ENCODE measurements at places on chromosomes 11 and 22. TPM values are rescaled to one million over a fixed set of nuclear protein-coding genes. Genes with fewer than 3 reads are reported as not detected.
A peak's percentile ranks its signal among the peaks of the same experiment; 100 is the strongest.

HORMAD2 gene
- total RNA-seq: not detected

MRPL23 gene
- 76.2 TPM for total RNA-seq

DNA sequence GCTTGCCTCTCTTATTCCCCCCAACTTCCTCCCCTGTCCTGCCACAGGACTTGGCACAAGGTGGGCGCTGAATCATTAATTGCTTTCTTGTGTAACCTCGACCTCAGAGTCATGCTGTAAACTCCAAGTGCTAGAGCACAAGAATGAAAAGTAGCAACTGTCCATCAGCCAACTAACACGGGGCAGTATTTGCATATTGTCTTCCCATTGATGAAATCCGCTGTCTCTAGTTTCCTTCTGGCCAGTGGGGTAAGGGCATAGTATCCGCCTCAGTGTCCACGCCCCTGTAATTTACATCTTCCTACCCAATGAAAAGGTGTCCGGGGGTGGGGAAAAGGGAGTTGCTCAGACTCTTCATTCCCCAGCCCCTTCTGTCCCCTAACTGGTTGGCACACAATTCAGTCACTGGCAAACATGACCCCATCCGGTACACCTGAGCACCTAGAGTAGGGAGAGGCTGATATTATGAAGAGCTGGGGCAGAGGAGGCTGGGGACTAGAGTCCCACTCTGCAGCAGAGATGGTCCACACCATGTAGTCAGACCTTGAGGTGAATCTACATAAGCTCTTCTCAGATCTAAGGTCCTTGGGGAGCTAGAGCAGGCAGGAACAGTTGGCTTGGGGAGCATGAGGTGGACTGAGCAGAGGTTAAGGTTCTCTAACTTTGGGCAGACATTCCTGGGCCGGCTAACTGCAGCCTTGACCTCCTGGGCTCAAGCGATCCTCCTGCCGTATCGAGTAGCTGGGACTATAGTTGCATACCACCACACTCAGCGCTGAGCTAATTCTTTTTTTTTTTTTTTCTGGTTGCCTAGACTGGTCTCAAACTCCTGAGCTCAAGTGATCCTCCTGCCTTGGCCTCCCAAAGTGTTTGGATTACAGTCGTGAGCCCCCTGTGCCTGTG, 6.8 kb upstream of the GGA1 start:
- H3K36me3 ChIP-seq: no peaks in the 10 kb centered on the region
- peaks cover 24% of the 10 kb centered on the region for H3K27me3 ChIP-seq
- peaks cover 23% of the 10 kb centered on the region for H3K4me1 ChIP-seq
- H3K27ac ChIP-seq: no peak overlapping the region
- no peak for DNase-seq

DNA sequence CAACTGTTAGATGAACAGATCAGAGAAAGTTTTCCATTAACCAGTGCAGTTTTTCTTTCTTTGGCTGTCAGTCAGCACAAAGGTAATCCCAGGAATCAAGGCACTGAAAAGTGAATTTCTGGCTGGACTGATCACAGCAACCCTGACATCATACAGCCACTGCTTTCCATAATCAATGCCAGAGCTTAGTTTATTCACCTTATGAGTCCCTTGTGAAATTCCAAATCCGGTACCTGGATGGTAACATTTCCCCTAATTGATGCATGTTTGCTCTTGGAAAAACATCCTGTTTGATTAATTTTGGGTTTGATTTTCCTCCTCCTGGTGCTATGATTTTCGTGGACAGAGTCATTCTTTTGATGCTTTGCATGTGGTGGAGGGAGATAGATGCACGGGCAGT, 319.8 kb downstream of the INSC start:
- no peaks in the 10 kb centered on the region for H3K36me3 ChIP-seq
- no peaks in the 10 kb centered on the region for H3K4me1 ChIP-seq
- no peak overlapping the region for H3K27ac ChIP-seq
- DNase-seq: no peak
- H3K27me3 ChIP-seq: peaks cover 2% of the 10 kb centered on the region

DNA sequence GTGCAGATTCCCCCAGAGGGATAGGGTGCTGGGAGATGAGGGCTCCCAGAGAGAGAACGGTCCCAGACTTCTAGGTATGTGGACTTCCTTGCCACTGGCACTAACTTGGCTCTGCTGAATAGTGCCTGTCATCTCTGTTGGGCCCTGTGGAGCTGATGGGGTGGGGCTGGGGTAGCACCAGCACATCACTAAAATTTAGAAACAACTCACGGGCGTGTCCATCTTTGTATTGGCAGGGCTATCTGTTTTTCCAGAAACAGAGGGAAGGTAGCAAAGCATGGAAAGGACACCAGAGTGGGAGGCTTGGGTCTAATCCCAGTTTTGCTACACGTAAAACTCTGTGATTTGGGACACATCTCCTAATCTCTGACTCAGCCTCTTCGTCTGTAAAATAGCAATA, 25.8 kb downstream of the SWAP70 start:
- no peak overlapping the region for H3K4me3 ChIP-seq
- H3K27ac ChIP-seq: no peak overlapping the region
- DNase-seq: no peak
- peaks cover 3% of the 10 kb centered on the region for H3K4me1 ChIP-seq

DNA sequence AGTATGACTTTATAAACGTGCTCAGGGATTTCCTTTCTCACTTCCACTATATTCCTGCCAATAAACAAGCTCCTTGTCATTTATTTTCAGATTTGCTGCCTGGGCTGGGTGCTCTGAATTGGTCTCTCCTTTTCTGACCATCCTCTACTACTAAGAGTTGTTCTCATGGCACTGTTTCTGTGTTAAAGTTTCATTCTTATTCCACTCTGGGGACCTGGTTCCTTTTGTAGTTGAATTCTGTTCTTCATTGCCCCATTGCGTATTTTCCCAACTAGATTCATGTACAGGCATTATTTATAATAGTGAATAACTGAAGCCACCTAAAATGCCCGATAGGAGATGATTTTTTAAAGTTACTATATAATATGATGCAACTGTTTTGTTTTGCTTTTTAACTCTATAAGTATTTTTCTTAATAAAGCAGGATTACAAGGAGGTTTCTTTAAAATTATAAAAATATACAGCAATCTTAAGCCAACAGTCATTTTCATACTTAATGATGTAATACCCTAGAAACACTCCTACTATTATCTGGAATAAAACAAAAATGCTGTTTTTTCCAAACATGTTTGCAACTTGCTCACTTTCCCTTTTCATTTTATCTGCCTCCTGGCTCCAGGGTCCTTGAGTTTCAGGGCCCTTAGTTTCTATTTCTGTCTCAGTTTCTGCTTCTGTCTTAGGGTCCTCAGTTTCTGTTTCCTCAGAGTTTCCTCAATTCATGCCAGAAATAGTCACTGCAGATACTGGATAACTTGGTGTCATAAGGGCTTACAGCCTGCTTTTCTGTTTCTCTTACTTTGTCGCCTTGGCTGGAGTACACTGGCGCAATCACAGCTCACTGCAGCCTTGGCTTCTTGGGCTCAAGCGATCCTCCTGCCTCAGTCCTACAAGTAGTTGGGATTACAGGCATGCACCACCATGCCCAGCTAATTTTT, 9.8 kb upstream of the FUT4 start:
- no peak overlapping the region for H3K27ac ChIP-seq
- no peak for DNase-seq
- H3K4me3 ChIP-seq: no peak overlapping the region
- H3K36me3 ChIP-seq: no peaks in the 10 kb centered on the region
- peaks cover 1% of the 10 kb centered on the region for H3K4me1 ChIP-seq
- H3K27me3 ChIP-seq: peaks cover 23% of the 10 kb centered on the region

GRCh38 chr22:34427436-34427835, 507.2 kb upstream of the LARGE1 start:
- no peak overlapping the region for H3K27ac ChIP-seq
- no peaks in the 10 kb centered on the region for H3K27me3 ChIP-seq
- no peaks in the 10 kb centered on the region for H3K36me3 ChIP-seq
- H3K4me1 ChIP-seq: no peaks in the 10 kb centered on the region

DNA sequence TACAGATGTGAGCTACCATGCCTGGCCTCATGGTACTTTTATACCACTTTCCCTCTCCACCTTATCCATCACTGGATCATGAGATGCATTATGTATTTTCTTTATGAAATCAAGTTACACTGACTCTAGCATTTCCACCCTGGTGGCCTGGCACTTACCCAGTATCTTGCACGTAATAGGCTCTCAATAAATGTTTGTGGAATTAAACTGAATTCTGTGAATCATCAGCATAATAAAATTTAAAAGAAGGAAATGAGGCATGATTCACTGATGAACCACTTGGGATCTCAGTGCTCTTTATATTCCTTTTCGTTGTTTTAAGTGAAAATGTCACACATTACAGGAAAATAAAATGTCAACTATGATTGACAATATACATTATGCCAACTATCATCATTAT, 25.1 kb downstream of the ADM start:
- no peak overlapping the region for H3K27ac ChIP-seq
- H3K36me3 ChIP-seq: no peaks in the 10 kb centered on the region
- H3K27me3 ChIP-seq: peaks cover 16% of the 10 kb centered on the region
- no peak for DNase-seq
- H3K4me3 ChIP-seq: no peak overlapping the region

DNA sequence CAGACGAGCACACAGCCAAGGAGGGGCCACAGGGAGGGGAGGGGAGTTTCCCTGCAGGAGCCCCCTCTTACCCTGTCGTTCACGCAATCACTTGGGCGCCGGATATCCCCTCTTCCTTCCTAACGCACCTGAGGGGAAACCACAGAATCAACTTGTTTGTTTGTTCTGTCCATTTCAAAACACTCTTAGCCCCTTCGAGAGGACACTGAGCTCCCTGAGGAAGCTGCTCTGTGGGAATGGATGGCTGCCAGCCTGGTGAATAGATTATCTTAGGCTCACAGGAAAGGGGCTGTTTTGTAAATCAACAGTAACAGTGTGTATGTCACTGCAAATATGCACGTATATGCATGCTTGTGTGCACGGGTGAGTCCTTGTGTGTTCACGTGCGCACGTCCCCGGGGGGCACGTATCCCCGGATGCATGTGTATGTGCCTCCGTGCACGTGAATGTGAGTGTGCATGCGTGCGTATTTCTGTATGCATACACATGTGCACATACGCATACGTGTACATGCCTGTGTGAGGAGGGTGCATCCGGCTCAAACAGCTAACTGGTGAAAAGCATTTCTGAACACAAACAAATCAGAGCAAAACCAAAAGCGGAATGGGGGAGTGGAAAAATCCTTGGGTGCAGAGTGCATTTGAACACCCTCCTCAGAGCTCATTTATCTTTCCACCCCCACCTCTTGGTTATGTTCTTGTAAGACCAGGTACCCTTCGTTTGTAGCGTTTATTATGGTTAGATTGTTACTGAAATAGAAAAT, 7.2 kb downstream of the ARSA start:
- H3K27ac ChIP-seq: peak overlapping the region; percentile 99
- H3K27me3 ChIP-seq: no peaks in the 10 kb centered on the region
- peaks cover 42% of the 10 kb centered on the region for H3K4me1 ChIP-seq
- peak overlapping the region; percentile 84 for H3K4me3 ChIP-seq
- peak; percentile 73 for DNase-seq
- H3K36me3 ChIP-seq: peaks cover 3% of the 10 kb centered on the region

GRCh38 chr11:133198438-133198837, 333.9 kb downstream of the OPCML start:
- H3K27me3 ChIP-seq: no peaks in the 10 kb centered on the region
- DNase-seq: no peak
- H3K4me1 ChIP-seq: no peaks in the 10 kb centered on the region
- no peak overlapping the region for H3K4me3 ChIP-seq
- H3K36me3 ChIP-seq: no peaks in the 10 kb centered on the region
- no peak overlapping the region for H3K27ac ChIP-seq

GRCh38 chr11:115616971-115617370, 112.8 kb upstream of the CADM1 start:
- no peak overlapping the region for H3K4me3 ChIP-seq
- no peaks in the 10 kb centered on the region for H3K4me1 ChIP-seq
- no peak for DNase-seq
- no peaks in the 10 kb centered on the region for H3K36me3 ChIP-seq
- H3K27me3 ChIP-seq: no peaks in the 10 kb centered on the region

DNA sequence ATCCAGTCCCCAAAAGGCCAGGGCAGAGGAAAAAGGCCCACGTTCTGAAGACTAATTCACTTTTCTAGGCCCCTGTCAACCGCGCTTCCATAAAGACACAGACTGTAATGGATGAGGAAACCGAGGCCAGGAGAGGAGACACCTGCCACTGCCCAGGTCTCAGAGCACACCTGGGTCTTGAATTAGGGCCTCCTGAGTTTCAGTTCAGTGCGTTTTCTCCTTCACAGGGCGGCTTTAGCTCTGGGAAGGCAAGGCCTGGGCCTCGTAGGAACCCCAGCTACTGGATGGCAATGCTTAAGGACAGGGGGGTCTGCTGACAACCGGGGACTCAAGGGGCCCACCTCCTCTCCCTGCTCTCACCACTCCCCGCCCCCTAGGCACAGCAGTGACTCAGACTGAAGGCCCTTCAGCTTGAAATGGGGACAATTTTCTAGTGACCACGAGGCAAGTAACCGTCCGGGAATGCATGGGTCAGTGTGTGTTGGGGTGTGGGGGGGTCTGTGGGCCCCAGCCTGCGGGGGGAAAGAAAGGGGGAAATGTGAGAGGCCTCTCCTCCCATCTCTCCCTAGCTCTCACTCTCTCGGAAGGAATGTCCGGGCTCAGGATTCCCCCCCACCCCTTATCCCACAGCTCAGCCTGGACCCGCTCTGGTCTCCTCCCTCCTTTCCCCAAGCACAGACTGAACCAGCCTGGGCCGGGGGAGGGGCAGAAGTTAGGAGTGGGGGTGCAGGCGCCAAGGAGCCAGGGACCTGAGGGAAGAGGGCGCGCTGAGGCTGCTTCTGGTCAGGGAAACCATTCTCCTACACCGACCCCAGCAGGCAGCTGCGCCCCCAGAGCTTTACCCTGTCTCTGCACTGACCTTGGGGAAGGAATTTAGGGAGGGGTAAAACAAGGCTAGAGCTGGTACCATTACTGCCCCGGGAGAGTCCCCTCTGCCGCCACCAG, 17.2 kb downstream of the CREB3L1 start:
- peaks cover 5% of the 10 kb centered on the region for H3K4me1 ChIP-seq
- DNase-seq: no peak
- no peaks in the 10 kb centered on the region for H3K36me3 ChIP-seq
- H3K27me3 ChIP-seq: peaks cover 20% of the 10 kb centered on the region

DNA sequence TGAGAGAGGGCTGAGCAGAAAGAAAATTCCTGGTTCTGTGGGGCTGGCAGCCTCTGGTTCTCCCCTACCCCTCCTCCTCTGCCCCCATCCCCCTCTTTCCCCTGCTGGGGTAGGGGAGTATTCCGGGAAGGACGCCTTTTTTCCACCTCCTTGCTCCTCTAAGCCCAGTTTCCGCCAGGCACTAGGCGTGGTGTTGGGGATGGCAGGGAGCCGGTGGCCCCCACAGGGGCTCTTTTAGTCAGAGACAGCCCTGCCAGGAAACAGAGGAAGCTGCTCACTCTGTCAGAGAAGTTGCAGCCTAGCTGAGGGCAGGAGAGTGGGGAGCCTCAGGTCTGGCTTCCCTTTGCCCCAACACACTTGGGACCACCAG, 15.6 kb upstream of the ARHGEF17 start:
- DNase-seq: no peak
- H3K4me3 ChIP-seq: no peak overlapping the region
- no peaks in the 10 kb centered on the region for H3K36me3 ChIP-seq
